ENCODE measurements at places on chromosomes 1 and 21.

GRCh38 chr21:42142141-42142540 is 71.0 kb downstream of the UMODL1 start:
- DNase-seq: no peak

DNA sequence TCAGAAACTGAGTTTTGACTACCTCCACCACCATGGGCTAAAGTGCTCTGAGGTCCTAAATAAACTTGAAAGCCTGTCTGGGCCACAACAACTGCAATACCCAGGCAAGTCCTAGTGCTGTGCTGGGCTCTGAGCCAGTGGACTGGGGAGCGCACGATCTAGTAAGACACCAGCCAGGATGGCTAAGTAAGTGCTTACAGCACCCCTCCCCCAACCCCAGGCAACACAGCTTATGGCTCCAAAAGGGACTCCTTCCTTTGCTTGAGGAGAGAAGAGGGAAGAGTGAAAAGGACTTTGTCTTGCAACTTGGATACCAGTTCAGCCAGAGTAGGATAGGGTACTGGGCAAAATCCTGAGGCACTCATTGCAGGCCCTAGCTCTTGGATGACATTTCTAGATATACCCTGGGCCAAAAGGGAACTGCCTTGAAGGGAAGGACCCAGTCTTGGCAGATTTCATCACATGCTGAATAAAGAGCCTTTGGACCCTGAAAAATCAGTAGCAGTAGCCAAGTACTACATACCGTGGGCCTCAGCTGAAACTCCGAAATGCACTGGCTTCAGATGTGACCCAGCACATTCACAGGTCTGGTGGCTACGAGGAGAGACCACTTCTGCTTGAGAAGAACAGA is 1.6 kb downstream of the C1orf105 start:
- no peak for DNase-seq

DNA sequence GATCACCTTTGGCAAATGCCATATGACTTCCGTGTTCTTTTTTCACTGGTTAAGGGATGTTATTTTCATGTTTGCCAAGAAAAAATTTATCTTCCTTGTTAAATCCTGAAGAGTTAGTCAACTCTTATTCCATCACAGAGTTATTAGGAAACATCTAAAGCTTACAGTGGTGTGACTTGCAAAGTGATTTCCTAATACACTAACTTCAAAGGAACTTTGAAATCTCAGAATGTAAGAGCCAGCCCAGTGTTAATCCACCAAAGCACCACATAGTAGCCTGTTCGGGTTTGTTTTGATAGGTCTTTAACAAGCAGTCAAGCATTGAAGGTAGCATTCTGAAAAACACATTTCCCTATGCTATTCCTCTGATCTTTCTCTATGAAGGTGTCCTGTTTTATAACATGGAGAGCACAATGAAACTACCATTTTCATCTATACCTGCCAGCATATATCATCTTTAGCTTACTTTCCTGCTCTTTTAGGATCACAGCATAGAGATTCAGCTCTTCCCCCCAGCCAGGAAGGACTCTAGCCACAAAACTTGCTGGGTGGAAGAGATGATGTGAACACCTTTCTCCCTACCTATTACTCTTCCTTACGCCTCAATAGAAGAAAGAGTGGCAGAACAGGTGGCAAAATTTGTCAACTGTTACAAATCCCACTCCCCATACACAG is 82.4 kb upstream of the MAGI3 start:
- no peak for DNase-seq

- no peak for DNase-seq
These were observed 74.6 kb downstream of the USP25 start for GRCh38 chr21:15804247-15805005.

- peak; percentile 95 for DNase-seq
These were observed 31.9 kb downstream of the SETD4 start for GRCh38 chr21:36028127-36029069.

DNA sequence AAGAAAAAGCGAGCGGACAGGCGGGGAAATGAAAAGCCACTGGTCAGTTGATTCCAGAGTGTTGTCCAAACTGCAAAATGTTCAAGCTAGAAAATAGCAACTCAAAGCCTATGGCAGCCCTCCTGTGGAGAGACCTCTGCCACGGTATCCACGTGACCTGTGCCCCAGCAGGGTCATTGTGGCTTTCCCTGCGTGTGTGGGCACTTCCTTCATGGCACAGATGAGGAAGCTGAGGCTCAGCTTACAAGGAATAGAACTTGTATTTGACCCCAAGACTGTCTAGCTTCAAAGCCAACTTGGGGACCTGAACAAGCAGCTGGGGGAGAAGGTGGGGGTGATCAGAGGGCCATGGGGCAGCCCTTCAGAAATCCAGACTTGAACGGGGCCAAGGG is 15.6 kb upstream of the PLEKHG5 start:
- DNase-seq: no peak

DNA sequence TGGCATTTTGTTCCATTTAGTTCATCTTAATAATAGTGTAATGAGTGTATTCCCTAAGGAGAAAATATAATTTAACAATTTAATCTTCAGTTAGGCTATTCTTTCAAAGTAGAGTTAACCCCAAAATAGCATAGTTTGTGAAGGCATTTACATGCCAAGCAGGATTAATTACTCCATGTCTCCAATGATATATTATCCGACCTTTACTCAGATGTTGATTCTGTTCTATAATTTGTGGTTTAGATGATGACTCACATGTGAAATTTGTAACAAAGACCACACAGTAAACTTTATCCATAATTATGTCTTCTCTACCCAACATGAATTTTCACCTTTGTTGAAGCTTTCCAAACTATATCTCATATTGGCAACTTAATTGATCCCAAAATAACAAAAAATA is 2065.2 kb downstream of the MRPL39 start:
- no peak for DNase-seq

DNA sequence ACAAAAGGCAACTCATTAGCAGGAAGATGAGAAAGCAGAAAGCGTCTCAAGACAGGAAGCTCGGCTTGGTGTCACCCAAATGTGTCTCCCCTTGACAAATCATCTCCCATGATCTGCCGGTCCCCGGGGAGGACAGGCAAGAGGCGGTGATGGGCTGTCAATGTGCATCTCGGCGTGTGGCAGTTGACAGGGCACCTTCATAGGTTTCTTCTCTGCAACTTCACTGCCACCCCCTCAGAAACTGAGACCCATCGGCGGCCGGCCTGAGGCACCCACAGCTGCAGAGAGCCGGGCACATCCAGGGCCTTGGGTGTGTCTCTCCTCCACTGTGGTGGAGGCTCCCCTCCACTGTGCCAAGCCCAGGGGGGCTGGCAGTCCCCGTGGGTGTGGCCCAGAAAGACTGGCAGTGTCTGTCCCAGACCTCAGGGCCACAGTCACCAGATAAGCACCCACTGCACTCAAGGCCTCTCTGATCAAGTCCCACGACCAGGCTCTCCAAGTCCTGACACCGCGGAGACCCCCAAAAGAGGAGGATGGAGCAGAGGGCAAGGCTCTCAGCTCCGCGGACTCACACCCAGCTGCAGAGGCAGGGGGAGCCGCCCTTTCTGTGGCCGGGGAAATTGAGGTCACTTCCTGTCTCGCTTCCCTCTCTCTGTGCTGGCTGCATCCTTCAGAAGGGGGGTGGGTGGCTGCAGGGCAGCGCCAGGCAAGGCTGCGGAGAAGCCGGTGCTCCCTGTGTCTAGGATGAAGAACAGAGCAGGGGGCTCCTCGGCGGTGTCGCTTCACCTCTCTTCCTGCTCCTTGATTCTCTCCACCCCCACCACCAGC is 39.6 kb upstream of the LBR start:
- peak; percentile 63 for DNase-seq

- DNase-seq: no peak
These were observed 12.3 kb upstream of the NFASC start for GRCh38 chr1:204858363-204858821.

DNA sequence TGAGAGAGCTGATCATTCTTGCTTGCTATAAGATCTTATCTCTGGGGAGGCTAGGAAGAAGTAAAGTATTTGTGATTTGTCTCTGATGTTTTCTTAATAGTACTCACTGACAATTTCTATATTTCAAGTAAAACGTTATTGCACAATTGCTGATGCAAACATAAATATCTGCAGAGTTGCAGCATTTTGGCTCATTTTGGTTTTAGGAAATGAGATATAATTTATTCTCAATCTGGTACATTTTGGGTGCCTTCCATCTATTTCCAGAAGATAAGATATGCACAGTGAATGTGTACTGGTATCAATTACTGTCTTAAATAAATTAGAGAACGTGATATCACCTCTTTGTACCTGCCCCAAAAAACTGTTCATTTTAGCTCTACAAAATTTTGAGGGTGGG is 1431.5 kb downstream of the BRINP3 start:
- DNase-seq: no peak

- no peak for DNase-seq
These were observed 63.3 kb downstream of the COL18A1 start for GRCh38 chr21:45468051-45468970.

- DNase-seq: no peak
These were observed 50.4 kb downstream of the ZSWIM5 start for GRCh38 chr1:45155957-45156356.

- no peak for DNase-seq
These were observed 88.9 kb upstream of the TNFSF4 start for GRCh38 chr1:173295995-173296394.

DNA sequence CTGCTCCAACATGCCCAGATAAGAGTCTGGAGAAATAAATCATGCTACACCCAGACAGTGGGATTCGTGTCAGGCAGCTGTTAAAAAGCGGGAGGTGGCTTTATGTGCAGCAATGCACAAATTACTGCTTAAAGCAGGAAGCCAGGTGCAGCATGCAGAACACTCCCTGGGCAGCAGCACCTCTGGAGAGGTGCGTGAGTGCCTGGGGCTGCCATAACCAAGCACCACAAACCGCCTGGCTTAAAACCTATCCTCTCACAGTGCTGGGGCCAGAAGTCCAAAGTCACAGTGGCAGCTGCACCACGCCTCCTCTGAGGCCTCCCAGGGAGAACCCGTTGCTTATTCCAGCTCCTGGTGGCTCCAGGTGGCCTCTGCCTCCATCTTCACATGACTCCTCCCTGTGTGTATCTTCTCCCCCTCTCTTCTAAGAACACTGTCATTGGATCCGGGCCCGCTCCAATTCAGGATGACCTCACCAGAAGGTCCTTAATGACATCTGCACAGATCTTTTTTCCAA is 115.6 kb downstream of the SIK1 start:
- DNase-seq: no peak

DNA sequence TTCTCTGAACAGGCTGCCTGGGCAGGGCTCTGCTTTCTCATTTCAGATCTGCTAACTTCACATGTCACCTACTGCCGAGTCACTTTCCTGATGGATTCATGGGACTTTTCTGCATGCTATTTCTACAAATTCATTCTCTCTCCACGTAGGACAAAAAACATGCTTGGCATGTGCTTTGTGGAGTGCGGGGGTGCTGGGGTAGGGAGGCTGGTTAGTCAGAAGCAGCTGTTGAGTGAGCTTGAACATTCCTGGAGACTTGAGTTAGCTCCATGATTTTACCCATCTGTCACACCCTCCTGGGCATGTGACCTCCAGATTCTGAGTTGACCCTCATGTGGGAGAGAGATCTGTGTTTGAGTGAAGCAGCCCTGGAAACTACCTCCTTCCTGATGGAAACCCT is 71.4 kb downstream of the UCK2 start:
- no peak for DNase-seq

- DNase-seq: peak; percentile 6
These were observed 17.5 kb downstream of the SMIM12 start for GRCh38 chr1:34842073-34842472.

DNA sequence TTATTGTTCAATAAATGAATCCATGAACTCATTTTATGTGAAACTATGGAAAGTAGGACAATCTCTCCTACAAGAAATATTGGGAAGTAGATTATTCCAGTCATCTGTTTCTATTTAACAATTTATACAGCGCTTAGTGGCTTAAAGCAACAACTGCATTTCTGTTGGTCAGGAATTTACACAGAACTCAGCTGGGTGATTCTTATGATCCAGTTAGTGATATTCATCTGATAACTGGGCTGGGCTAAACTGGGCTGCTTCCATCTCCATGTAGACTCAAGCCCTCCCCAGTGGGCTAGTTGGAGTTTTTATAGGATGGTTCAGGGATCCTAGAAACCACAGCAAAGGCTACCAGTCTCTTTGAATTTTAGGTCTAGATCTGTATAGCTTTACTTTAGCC is 497.9 kb upstream of the NEGR1 start:
- DNase-seq: no peak

DNA sequence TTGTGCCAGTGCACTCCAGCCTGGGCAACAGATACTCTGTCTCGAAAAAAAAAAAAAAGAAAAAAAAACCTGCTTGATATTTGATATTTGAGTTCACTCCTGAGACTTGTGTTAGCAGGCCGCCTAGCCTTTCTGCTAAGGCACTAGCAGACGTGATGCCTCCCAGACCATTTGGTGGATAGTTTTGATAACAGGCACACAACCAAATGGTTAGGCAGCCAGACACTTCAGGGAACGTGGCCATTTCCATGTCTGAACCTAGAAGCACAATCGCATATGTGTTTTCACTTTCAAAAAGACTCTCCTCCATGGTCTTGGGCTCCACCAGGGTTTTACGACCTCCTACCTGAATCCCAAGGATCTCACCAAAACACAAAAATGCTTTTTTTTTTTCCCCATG is 1319.5 kb downstream of the BRINP3 start:
- DNase-seq: no peak

DNA sequence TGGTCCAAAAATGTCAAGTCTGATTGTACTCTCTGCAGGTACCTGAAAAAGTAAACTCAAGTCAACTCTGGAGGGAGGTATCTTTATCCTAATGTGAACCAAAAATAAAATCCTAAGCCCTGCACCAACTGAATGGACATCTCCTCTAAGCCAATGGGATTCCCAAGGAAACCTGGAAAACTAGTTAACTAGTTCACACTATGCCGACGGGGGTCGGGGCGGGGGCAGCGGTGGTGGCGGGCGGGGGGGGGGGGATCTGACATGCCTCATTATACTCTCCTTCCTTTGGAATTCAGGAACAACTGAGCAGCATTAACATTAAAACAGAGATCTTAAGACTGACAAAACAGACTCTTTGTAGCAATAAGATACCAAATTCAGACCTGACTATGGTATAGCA is 452.6 kb upstream of the CAMK1G start:
- DNase-seq: no peak

- peak; percentile 97 for DNase-seq
These were observed at the start of gene GALNT2 for GRCh38 chr1:230066466-230067404. Gene GALNT2 (plus strand): TSS chr1:230067238. CDS start chr1:230067281, 43 bp downstream.

DNA sequence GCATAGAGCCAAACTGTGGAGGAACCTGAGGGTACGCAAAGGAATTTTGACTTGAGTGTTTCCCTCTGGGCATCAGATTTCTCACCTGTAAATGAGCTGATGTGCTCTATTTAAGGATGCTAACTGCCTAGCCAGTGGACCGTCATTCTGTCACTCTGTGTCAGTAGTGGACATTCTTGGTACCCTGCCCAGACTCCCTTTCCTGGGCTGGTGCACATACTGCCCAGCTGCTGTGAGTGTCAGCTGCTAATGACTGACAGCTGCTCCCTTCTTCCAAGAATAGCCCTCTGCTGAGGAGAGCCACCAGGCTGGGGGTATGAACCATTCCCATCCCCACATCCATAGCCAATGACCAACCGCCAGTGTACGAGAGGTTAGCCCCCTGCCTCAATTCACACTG is 193.1 kb upstream of the DAB1 start:
- DNase-seq: no peak

Data from lower leg skin (tissue), 4 donors.